ENCODE measurements at places on chromosomes 4 and X.

- DNase-seq = no peak
Measured at GRCh38 chr4:152836936-152837335, 57.2 kb downstream of the ARFIP1 start.

GRCh38 chr4:183333202-183333601 is 11.0 kb upstream of the CLDN24 start:
- DNase-seq = no peak

- no peak for DNase-seq
Measured at GRCh38 chr4:109211671-109212070, 90.8 kb downstream of the COL25A1 start.

GRCh38 chr4:40630335-40631021 is 814 bp upstream of the RBM47 start:
- DNase-seq = no peak

GRCh38 chr4:98976716-98977115 is 18.8 kb upstream of the METAP1 start:
- no peak for DNase-seq

- DNase-seq = no peak
Measured at GRCh38 chr4:77745792-77746191, 73.4 kb downstream of the CNOT6L start.

DNA sequence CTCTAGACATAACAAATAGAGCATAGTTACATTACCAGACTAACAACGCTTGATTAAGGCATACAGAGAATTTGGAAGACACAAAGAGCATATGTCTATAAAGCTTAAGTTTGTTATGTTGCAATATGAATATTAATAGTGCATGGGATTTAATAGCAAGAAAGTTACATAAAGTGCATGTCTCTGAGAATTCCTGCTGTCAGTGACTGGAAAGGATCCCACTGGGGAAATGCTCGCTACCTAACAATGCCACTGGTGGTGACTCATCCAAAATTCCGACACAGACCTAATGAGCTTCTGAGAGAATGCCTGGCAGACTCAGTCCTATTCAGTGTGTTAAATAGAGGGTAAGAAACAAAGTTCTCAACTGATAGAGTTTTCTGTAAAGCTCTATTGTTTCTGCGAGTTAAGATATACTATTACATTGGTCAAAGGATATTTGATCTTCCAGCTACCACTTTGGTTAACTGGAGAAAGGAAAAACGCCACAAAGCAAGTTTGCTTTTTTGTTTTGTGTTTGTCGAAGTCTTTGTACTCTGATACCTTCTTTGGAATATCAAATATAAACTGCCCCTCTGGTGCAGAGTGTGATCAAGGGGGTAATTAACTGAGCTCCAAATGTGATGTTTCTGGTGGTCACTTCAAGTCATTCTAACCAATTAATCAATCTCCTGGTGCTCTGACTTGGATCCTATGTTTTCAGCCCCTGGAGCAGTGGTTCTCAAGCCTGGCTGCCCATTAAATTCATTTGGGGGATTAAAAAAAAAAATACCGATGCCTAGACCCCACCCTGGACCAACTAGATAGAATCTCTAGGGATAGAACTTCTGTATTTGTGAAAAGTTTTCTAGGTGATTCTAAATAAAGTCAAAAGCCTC is 107.9 kb downstream of the PALLD start:
- no peak for DNase-seq

- peak; percentile 75 for DNase-seq
Measured at GRCh38 chr4:7803992-7804755, 135.5 kb downstream of the AFAP1 start.

- DNase-seq = no peak
Measured at GRCh38 chr4:42673082-42673425, 16.1 kb upstream of the ATP8A1 start.

DNA sequence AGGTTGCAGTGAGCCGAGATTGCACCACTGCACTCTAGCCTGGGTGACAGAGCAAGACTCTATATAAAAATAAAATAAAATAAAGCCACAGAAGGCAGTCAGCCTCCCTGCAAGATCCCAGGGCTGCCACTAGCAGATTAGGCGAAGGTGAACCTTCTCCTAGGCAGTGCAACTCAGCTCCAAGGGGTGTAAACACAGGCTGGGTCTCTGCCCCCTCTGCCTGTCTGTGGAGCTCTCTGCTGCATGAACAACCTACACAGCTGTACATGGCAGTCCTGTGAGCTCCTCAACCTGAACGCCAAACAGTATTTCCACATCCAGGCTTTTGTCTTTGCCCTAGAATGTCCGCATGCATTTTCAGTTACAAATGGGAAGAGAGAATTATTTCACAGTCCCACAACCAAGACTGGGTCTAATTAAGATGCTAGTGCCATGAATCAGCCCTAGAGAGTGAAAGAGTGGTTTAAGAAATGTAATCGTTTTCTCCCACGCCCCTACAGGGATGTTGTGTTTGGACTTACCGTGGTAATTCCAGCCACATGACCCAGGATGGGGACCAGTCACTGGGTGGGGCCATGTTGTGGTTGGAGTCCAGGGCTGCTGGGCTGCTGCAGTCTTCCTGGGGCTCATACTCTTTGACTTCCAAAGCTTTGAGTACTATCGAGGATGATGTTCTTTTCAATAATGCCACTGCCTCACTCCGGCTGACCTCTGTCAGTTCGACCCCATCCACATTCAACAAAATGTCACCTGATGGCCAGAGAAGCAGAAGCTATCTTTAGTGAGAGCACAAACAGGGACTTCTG is 99.0 kb downstream of the FIP1L1 start:
- DNase-seq = no peak

GRCh38 chr4:86496094-86497080 is 97.7 kb upstream of the PTPN13 start:
- no peak for DNase-seq

- no peak for DNase-seq
Measured at GRCh38 chrX:125327891-125328290, 8.2 kb downstream of the TEX13C start.

DNA sequence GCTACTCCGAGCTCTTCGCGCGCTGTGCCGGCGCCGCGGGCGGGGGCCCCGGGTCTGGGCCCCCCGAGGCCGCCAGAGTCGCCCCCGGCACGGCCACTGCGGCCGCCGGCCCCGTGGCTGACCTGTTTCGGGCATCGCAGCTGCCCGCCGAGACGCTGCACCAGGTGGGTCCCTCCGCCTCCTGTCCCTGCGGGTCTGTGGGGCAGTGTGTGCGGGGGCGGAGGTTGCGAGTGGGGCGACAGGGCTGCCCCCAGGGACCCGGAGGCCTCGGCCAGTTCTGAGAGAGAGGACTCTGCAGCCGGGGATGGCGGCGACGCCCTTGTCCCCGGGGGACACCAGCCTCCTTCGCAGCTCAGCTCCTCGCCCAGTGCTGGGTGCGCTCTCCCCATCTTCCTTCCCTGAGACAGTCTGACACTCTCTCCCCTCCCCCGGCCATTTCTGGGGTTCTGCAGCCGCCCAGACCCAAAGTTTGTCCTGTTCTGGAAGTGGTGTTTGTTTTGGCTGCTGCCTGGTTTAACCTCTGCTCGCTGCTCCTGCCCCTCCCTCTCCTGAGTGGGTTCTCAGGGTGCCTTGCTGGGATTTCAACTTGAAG is 609 bp downstream of the REPS2 start:
- DNase-seq = no peak

GRCh38 chrX:125646195-125646594 is 326.5 kb downstream of the TEX13C start:
- DNase-seq = no peak

DNA sequence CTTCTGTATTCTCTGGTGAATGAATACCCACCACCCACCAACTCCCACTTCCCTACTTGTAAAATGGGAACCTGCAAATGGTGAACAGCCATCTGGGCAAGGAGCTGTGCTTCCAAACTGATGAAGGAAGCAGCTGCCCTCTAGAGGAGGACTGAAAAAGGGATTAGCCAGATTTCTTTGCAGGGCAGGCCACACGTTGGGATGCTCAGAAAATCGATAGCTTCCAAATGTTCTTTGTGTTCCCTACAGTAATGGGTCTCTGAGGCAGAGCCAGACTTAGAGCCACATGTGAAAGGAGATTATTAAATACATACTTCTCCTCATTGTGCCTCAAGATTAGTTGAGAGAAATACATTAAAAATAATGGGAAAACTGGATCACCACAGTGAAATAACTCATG is 39.3 kb upstream of the LPAR4 start:
- DNase-seq = no peak

- DNase-seq = no peak
Measured at GRCh38 chr4:7140062-7140691, 52.2 kb upstream of the SORCS2 start.

DNA sequence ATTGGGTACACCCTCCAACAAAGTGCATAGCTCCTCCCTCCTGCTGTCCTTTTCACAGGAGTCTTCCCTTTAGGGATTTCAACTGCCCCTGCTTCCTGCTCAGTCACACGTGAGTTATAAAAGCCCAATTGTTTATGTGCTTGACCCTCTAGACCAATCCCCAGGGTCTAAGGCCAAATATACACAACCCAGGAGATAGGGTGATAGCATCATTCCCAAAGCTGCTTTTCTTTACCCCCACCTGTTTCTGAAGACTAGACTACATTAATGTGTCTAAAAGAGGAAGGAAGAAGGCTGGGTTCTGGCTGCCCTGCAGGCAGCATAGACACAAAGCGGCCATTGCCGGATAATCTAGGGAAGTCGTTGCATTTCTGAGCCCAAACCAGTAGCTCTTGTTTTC is 526.7 kb upstream of the FRG1 start:
- no peak for DNase-seq

DNA sequence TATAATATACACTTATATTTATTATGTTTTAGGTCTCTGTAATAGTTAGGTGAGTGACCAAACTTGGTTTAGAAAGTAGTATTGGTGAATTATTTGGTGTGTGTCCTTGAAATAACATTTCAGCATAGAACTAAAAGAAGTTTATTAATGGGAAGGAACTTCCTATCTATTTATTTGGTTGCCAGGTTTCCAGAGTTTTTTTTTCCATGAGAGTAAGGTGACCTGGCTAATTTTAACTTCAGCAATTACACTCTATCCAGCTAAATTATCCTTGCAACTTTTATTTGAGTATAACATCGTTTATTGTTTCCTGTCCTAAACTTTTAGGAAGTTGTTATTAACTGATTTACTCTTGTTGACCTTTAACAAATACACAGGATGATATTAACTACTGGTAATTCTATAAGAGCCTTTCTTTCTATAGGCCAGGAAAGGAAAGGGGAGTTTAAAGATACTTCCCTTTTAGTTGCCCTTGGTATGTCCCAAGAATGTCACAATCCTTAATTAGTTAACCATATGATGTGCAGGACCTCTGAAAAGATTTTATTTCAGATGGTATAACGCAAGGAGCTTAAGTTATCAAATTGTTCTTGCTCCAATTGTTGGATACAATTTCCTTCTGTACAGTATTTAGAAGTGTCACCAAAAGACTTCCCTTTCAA is 18.9 kb downstream of the PRDM8 start:
- no peak for DNase-seq

- no peak for DNase-seq
Measured at GRCh38 chrX:153645921-153646488, 998 bp upstream of the DUSP9 start.

DNA sequence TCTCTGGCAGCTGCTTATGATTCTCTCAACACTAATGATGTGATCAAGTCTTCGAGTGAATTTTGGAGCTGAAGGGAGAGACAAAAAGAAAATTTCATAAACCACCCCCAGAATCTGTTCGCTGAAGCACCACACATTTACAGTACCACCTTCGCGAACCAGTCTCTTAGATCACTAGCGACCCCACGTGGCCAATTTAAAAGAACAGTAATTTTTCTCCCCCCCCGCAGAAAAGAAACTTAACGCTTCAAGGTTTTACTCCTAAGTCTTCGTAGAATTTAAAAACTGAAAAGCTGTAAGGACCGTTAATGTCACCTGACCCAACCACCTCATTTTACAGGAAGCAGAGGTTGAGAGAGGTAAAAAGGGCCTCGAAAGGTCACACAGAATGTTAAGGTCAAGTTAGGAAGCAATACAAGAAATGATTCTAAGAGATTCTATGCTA is 187.5 kb downstream of the QDPR start:
- peak; percentile 31 for DNase-seq

DNA sequence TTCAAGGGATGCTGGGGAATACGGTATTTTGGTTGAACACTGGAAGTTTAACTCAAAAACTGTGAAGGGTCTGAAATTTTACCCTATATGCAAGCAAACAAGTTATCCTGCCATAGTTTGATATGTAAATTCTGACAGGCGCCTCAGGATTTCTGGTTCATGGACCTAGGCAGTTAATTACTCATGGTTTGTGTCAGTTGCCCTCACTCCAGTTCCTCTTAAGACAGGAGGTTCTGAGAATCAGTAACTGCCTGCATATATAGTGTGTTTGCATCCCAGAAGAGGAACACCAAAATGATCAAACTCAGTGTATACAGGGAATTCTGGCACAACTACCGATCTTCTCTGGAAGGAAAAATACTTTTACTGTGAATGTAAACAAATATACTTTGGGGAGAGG is 360.4 kb upstream of the NWD2 start:
- no peak for DNase-seq

GRCh38 chr4:87844452-87844851 is 11.7 kb downstream of the MEPE start:
- no peak for DNase-seq

DNA sequence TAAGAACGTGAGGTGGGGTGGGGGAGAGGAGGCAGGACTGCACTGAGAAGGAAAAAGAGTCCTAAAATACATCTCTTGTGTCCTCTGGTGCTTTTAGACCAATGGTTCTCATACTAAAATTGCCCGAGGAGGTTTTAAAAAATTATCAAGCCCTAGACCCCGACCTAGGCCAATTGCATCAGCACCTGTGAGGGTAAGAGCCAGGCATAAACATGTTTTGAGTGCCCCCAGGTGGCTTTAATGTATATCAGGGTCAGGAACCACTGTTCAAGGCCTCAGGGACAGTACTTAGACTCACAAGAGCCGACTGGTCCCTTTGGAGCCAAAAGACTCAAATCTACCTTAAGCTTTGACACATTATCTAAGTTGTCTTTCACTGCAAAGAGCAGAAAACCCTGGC is 37.5 kb upstream of the TMEM150C start:
- DNase-seq = no peak
